ENCODE measurements at places on chromosomes 1 and 21. TPM values are rescaled to one million over a fixed set of nuclear protein-coding genes. Genes with fewer than 3 reads are reported as not detected.

CFAP141 gene
- total RNA-seq = not detected

GJA8 gene
- not detected for total RNA-seq

EFNA1 gene
- 15.3 TPM for total RNA-seq

PIGR gene
- under 0.01 TPM for total RNA-seq

FCRL4 gene
- not detected for total RNA-seq

ELF3 gene
- 0.35 TPM for total RNA-seq

GLIS1 gene
- not detected for total RNA-seq

FBXO42 gene
- total RNA-seq = 14.8 TPM

SLAMF8 gene
- total RNA-seq = 0.27 TPM

RGS8 gene
- 0.04 TPM for total RNA-seq

IPO9 gene
- total RNA-seq = 21.3 TPM

NPHP4 gene
- 1.9 TPM for total RNA-seq

NR1I3 gene
- not detected for total RNA-seq

FCGR2B gene
- total RNA-seq = 0.22 TPM

SPRR1B gene
- not detected for total RNA-seq

MACF1 gene
- total RNA-seq = 198 TPM

CD52 gene
- total RNA-seq = 1.7 TPM

FAM43B gene
- total RNA-seq = 1.1 TPM

DEDD gene
- total RNA-seq = 16.8 TPM

STUM gene
- 4.7 TPM for total RNA-seq

PLPP3 gene
- 136 TPM for total RNA-seq

PTGFR gene
- total RNA-seq = 24.1 TPM

LCE2C gene
- total RNA-seq = not detected

KCNA2 gene
- 0.75 TPM for total RNA-seq

DOP1B gene
- total RNA-seq = 4.2 TPM

TNFSF4 gene
- 1.4 TPM for total RNA-seq

TEX38 gene
- total RNA-seq = not detected

CLK2 gene
- 26.1 TPM for total RNA-seq

PSRC1 gene
- total RNA-seq = 11.4 TPM

ARHGAP30 gene
- total RNA-seq = 1.3 TPM

CAPN8 gene
- 0.58 TPM for total RNA-seq

OR10X1 gene
- total RNA-seq = not detected

FMO2 gene
- 0.44 TPM for total RNA-seq

Measured in muscle of leg (tissue), 16 donors.